CD4-positive, alpha-beta T cell treated with Interferon gamma for 1 hour (primary cell): ENCODE measurements at places on chromosomes 1 and 21.

DNA sequence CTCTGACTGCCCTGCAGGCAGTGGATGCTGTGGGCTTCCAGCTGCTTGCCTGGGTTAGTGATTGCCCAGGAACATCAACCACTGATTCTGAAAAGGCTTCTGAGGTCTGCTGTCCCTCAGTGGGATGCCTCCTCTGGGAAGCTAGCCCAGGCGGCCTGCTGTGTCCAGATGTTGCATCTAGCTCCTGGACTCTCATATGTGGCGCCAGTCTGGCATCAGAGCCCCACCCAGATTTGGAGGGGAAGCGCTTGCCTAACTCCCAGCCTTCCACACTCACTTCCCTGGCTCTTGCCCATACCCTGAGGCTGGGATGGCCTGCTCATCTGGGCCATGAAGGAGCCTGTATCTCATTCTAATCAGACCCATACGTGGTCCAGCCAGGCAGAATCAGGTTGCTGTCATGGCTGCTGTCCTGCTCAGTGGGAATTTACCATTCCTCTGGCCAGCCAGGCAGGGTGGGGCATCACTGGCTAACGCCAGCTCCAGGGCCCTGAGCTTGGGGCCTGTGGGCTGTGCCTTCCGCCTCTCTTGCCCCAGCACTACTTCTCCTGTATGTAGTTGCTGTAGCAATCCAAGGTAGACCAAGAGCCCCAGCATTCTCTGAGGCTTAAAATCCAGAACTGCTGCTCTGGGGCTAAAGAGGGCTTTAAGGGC is 4.1 kb downstream of the CSF1 start:
- DNase-seq: no peak

GRCh38 chr1:63651161-63651701 is 58.0 kb downstream of the PGM1 start:
- no peak for DNase-seq

DNA sequence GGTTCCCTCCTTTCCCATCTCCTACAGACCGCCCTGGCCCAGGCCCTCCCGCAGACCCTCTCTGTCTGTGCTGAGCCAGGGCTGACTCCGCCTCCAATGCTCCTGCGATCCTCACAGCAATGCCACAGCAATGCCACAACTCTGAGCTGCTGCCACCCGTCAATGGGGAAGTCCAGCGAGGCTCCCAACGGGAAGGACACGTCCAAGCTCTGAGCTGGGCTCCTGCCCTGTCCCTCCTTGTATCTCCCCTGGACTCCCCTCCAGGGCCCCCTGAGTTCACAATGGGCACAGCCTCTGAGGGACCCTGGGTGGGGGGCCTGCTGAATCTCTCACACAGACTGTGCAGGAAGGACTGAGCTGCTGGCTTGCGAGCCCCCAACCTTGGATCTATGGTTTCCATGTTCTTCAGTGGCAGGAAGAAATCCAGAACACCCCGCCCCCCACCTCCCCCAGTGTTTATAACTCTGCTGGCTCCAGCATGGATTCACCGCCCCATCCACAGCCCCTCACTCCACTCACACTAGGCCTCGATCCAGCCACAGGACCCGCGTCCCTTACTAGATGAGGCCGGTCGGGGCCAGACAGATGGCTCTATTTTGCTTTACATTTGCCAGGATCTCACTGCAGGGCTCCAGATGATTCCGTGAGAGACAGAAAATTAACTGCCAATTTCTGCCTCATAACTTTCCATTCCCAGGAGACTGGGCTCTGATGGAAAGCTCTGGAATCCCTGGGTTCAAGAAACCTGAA is 338.0 kb downstream of the MATN1 start:
- no peak for DNase-seq

DNA sequence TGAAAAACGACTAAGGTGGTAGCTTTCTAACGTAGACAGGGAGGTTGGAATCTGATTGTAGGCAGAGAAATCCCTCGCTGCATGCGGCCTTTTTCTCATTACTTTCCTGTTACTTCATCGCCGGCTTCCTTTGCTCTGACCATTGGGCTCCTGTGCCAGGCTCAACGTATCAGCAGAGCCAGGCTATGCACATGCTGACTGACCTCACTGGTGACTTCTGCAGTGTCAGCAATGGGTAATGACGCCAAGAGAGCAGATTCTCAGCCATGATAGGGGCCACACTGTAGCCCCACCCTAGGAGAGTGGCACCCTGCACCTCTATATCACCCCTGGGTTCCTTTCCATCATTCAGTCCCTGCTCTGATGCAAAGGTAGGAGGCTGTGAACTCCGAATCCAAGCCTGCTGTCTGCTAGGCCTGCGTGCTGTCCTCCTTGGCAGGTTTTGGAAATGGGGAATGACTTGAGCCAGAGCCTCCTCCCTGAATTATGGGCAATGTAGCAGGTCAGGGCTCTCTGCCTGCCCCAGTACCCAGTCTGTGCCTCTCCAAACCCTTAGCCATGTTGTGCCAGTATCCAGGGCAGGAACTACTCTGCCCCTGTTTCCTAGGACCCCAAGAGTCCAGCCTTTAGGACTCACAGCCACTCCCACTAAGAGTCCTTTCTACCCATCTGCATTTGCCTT is 11.4 kb downstream of the PPFIA4 start:
- DNase-seq: no peak

DNA sequence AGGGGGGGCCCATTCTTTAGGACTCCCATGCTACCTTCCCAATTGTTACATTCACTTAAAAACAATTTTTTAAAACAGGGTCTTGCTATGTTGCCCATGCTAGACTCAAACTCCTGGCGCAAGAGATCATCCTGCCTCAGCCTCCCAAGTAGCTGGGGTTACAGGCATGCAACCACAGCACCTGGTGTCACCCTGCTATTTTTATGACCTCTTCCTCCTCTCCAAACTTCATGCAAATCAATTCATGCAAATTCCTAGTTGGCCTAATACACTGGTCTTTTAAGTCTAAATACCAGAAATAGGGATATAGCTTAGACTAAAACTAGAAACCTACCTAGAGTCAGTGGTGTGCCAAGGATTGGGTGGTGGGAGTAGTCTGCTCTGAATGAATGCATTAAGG is 30.1 kb downstream of the CDKN2C start:
- no peak for DNase-seq

GRCh38 chr1:113787663-113788062 is 24.6 kb downstream of the RSBN1 start:
- DNase-seq: no peak

DNA sequence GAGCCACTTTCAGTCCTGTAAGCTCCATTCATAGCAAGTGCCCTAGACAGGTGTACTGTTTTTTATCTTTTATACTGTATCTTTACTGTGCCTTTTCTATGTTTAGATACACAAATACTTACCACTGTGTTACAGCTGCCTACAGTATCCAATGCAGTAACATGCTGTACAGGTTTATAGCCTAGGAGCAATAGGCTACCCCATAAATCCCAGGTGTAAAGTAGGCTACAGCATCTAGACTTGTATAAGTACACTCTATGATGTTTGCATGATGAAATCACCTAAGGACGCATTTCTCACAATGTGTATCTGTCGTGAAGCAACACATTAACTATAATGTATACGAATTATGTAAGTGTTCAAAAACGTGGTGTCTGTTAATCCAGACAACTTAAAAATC is 10.7 kb downstream of the HLCS start:
- no peak for DNase-seq

DNA sequence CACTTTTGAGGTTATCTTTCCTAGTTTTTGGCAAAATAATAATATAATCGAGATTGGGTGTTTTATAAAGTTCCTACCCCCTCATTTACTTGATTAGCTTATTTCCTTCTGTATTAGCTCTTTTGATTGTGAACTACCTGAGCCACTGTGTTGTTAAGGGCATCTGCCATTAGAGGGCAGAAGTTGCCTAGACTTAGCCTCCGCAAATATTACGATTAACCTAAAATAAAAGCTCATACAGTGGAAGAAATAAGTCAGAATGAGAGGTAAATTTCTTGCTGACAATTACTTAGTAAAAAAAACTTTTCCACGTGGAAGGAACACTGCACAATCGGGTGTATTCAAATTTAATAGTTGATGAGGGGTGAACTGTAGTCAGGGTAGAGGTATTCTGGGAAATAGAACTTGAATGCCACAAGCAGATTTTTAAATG is 2.3 kb downstream of the H3-3A start:
- peak; percentile 47 for DNase-seq

DNA sequence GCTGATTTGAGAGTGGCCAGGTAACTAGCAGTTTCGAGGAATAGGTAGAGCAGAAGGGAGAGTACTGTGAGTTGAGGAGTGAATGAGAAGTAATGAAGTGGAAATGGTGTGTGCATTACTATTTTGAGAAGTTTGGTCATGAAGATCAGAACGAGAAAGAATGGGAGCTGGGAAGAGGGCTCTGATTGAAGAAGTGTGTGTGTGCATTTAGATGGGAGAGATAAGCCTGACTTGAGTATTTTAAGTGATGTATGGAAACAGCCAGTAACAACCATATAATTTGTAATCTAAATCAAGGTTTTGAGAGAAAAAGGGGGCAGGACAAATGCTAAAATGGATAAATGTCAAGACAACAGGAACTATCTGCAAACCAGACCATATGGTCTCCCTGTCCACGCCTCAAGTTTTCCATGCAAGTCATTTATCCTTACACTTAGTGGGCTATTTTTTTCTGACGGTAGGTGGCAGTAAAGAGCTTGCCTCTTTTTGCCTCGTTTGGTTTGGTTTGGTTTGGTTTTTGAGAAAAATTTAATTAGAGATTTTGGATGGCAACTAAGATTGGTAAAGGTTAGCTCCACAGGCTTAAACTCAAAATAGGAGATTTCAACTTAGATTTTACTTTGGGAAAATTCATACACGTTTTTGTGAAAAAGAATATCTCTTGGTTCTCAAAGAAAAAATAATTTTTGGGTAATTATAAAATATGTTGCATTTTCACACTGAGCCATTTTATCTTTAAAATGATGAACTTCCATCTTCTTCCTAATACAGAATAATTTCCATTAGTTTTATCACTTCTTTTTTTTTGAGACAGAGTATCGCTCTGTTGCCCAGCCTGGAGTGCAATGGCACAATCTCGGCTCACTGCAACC is 9.5 kb upstream of the B3GALNT2 start:
- DNase-seq: no peak

GRCh38 chr1:42336978-42337377 is 1.9 kb upstream of the FOXJ3 start:
- no peak for DNase-seq

GRCh38 chr1:223751696-223752095 is 39.4 kb downstream of the CAPN2 start:
- DNase-seq: no peak

- DNase-seq: no peak
Measured at GRCh38 chr1:7538033-7538432, 233.1 kb upstream of the VAMP3 start.

GRCh38 chr1:101235216-101235695 is 1.6 kb upstream of the S1PR1 start:
- no peak for DNase-seq

DNA sequence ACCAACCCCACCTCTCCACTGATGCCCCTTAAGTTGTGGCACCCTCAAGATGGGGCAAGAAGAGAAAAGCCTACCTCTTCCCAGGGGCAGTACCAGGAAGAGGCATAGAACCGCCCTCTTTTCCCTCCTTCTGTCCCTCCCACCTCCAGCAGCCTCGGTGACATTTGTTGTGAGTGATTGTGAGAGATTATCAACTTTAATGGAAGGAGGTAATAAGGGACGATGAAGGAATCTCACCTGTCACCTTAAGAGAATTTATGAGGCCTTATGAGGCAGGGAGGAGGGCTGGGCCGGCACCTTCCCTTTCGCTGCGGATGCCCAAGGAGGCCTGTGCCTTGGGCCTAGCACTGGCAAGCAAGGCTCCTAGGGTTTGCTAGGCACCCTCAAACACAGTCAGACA is 1.4 kb upstream of the ADGRB2 start:
- no peak for DNase-seq

DNA sequence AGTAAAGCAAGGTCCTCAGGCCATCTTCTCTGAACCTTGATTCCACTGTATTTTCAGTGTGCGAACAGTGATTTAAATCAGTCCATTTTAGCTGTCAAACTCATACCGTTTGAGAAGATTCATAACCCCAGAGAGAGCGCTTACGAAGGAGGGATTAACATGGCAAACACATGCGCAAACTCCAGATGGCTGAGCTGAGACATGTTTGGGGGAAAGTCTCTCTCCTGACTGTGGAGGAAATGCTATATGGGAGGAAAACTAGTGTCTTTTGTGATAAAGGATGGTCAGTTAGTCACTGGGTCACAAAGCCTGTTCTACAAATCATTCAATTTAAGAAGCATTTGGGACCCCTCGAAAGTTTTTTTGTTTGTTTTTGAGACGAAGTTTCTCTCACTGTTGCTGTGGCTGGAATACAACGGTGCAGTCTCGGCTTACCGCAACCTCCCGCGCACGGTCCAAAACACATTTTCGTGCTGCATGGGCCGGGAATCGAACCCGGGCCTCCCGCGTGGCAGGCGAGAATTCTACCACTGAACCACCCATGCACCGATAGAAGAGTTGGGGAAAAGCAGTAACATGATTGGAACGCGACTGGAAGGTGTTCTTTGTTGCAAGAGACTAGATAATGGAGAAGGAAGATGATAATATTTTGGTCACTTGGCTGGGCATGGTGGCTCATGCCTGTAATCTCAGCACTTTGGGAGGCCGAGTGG is 58.4 kb upstream of the CXADR start:
- DNase-seq: peak; percentile 2

DNA sequence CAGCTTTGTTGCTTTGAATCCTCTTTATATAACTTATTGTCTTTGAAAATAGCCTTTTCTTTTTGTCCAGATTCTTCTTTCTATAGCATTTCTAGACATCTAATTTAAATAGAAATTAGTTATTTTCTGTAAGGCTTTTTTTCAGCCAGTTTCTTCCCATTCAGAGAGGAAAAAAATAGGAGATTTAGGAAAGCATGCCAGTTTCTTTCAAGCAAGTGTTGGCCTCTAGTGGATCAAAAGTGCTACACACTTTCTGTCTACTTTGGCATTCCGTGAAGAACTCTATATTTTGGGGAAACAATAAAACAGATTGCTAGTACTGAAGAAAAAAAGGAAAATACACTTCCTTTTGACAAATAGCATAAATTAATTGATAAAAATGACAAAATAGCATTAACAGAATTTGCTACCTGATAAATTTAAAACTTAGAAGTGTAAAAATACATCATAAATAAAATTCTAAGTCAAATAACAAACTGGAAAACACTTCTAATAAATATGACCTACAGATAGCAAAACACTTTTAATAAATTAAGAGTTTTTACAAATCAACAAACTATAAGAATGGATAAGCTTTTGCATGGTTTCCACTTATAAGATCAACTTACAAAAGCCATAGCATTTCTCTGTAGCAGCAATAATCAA is 13.1 kb upstream of the EXO1 start:
- no peak for DNase-seq
